Inflammatory macrophage (primary cell): ENCODE measurements at places on chromosomes 4 and X.

DNA sequence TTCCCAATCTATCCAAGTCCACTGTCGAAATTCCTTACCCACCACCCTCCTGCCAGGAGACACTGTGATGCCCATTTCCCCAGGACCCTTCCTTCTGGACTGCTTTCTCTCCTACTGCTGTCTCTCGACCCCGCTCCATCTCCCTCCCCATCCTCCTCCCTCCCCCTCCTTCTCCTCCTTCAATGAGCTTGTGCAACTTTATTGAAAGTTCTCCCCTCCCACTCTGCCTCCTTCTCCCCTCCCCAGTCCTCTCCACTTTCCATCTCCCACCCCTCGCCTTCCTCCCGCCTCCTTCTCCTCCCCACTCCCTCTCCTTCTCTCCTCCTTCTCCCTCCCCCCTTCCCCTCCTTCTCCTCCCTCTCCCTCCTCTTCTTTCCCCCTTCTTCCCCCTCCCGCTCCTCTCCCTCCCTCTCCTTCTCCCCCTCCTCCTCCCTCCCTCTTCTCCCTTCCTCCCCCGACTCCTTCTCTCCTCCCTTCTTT lies 116.6 kb upstream of the FAT1 start:
- DNase-seq, result no peak

- no peak for DNase-seq
Measured at GRCh38 chr4:99759988-99760387, 56.6 kb upstream of the DAPP1 start.

GRCh38 chr4:173461170-173461569 lies 62.3 kb upstream of the SCRG1 start:
- no peak for DNase-seq

DNA sequence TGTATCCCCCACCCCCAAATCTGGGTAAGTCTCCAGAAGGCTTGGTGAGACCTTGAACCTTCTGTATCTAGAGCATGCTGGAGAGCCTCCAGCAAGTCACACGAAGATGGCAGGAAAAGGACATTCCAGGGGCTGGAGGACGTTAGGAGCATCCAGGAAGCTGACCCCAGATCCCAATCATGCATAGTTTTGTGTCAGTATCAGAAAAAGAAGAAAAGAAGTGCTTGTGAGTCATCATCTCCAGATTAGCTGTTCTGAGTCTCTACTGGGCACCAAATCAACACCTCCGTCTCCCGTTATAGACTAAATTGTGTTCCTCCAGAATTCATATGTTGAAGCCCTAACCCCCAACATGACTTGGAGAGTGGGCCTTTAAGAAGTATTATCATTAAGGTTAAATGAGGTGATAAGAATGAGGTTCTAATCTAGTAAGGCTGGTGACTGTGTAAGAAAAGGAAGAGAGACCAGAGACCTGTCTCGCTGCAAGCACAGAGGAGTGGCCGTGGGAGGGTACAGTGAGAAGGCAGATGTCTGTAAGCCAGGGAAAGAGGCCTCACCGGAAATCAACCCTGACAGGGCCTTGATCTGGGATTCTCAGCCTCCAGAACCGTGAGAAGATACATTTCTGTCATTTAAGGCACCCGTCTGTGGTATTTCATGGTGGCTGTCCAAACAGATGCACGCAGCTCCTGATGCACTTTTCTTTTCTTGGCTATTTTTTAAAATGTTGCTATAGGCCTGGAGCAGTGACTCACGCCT lies 38.1 kb upstream of the CLDN24 start:
- no peak for DNase-seq

- no peak for DNase-seq
Measured at GRCh38 chr4:51866835-51867234, 23.9 kb downstream of the DCUN1D4 start.

DNA sequence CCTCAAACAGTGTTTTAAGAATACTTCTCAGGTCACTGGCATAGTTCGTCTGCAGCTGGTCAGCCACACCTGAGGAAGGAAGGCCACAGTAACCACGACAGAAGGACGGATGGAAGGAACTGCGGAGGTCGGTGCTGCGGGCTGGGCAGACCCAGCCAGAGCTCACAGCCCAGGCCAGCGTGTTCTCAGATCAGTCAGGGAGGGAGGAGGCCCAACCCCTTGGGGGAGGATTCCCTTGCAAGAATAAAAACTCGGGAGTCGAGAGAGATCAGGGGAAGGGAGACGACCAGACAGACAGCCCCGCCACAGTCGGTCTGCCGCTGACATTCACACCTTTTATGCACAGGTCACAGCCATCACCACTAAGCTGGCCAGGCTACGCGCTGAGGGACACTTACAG lies 11.3 kb upstream of the MXD4 start:
- DNase-seq, result no peak

DNA sequence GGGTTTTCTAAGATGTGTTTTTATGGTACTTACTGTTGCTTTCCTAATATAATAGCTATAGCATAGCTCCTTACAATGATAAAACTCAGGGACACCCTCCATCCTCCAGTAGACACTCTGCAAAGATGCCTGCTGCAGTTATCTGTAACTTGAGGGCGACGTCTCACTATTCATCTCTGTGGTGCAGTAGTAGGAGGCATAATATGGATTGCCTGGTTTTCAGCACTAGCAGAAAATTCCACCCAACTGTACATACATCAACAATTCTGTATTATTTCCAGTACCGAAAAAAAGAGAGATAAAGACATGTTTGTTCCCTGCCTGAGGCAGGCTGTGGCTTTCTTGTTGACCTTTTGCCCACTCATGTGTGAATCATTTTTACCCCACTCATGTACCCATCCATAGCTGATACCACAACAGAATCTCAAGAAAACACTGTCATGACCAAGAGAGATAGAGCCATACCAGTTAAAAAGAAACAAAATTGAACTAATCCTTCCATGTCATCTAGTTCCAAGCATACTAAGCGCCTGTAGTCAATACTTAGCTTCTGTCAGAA lies 220.1 kb downstream of the RAB28 start:
- DNase-seq, result no peak

DNA sequence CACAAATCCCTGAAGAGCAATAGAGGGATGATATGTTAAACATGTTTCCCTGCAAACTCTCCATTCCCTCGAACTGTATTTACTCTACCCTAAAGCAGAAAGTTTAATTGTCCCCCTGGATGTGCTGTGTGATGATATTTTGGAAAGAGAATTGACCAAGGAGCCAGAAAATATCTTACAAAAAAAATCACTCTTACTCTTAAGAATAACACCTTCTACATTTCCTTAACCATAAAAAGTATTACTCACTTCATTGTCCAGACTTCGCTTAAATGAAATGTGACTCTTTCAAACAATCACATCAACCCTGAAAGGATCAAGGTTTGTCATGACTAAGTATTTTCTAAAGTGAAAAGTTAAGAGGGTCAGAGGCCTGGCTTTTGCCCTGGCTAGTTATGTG lies 49.0 kb upstream of the EGFL6 start:
- no peak for DNase-seq

- DNase-seq, result no peak
Measured at GRCh38 chrX:17769701-17770269, 32.5 kb downstream of the SCML1 start.
